Neural crest cell (in vitro differentiated cells): ENCODE measurements at places on chromosomes 6 and 20. TPM values are rescaled to one million over a fixed set of nuclear protein-coding genes. Genes with fewer than 3 reads are reported as not detected.

Gene MAN1A1
- total RNA-seq, result 3.0 and 3.3 TPM in 2 replicates

DNA sequence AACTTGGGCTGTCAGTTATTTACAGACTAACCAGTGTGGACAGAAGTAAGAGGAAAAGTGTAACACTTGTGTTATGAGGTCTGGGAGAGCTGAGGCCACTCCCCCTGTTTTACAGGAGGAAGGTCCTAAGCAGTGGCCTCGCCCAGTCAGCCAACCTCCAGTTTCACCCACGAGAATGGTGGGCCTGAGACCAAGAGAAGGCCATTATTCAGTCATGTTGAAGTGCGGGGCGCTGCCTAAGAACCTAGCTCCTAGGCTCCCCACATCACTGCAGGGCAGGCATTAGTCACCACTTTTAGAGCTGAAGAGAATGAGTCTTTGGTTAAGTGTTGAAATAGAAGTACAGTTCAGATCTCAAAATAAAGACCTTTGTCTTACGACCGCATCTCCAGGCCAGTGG, 27.9 kb downstream of the CDYL start:
- peaks cover 45% of the 10 kb centered on the region for H3K4me1 ChIP-seq
- H3K4me3 ChIP-seq, result no peak overlapping the region
- H3K27ac ChIP-seq, result no peak overlapping the region
- H3K36me3 ChIP-seq, result peaks cover 18% of the 10 kb centered on the region
- H3K27me3 ChIP-seq, result no peaks in the 10 kb centered on the region

Gene SMOC2
- 0.14 and 0.23 TPM in 2 replicates for total RNA-seq

DNA sequence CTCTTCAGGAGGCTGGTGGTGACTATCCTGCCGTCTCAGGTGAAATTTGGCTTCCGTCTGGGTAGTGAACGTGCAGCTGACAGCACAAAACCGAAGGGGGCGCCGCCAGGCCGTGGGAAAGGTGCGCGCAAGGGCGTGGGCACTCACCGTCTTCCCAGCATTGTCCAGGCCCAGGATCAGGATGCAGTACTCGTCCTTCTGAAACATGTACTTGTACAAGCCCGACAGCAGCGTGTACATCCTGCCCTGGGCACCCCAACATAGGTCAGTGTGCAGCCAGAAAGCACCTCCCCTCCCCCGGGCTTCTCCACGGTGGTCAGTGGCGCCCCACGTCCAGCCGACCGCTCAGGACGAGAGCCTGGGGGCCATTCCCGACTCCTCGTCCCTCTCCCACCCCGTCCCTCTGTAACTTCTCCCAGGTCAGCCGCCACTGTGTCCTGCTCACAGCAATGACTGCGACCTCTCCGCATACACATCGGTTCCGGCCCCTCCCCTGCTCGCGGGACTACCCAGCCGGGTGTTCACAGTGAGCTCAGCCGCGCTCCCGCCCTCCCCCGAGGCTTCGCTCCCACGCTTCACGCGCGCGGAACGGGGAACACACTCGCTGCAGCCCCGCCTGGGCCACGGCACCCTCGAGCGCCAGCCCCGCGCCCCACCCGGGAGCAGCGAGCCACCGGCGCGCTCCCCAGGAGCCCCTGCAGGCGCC, 771 bp downstream of the ARFRP1 start:
- H3K4me3 ChIP-seq, result peak overlapping the region; percentile 90
- H3K27me3 ChIP-seq, result no peaks in the 10 kb centered on the region
- peaks cover 21% of the 10 kb centered on the region for H3K4me1 ChIP-seq
- DNase-seq, result no peak
- H3K36me3 ChIP-seq, result peaks cover 13% of the 10 kb centered on the region
- H3K27ac ChIP-seq, result peak overlapping the region; percentile 65

Gene CHRNA4
- total RNA-seq, result 5.4 and 6.3 TPM in 2 replicates

DNA sequence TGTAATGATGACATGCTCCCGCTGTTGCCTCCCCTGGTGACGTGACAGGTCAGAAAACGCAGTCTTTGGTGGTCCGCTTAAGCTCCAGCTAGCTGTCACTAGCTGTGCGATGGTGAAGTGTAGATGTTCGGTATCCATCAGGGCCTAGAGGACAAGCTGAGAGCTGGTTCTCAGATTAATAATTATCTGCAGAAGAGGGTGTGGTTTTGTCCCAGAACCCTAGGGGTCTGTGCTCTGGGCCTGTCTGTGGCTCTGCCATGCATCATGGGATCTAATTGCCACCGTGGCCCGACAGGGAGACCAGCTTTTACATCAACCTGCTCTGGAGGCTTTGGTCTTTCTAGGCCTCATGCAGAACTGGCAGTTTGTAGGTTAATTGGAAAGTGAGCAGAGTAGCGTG, 34.1 kb downstream of the ERMARD start:
- peaks cover 13% of the 10 kb centered on the region for H3K4me1 ChIP-seq
- H3K36me3 ChIP-seq, result peaks cover 10% of the 10 kb centered on the region
- no peak overlapping the region for H3K27ac ChIP-seq
- no peak overlapping the region for H3K4me3 ChIP-seq
- H3K27me3 ChIP-seq, result no peaks in the 10 kb centered on the region

Gene FOXC1
- 1.7 and 1.8 TPM in 2 replicates for total RNA-seq

GRCh38 chr6:167255918-167256553, 35.1 kb upstream of the UNC93A start:
- H3K27me3 ChIP-seq, result no peaks in the 10 kb centered on the region
- no peaks in the 10 kb centered on the region for H3K4me1 ChIP-seq
- H3K4me3 ChIP-seq, result no peak overlapping the region
- peaks cover 11% of the 10 kb centered on the region for H3K36me3 ChIP-seq
- H3K27ac ChIP-seq, result no peak overlapping the region

DNA sequence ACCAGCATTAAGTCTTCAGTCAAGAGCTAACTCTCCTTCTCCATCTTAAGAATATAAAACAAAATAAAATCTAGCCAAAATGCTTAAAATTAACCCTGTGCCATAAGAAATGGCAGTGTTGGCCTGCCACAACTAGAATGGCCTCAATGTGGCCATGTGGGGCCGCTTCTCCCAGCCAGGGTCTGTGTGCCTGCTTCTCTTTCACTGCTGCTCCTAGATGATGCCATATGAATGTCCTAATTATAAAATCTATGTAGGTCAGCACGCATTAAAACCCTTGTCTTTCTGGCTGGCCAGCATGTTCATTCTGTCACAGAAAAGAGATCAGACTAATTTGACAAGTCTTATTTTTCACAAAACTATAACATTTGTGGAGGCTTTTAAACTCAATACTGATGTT, 102.6 kb downstream of the C6orf118 start:
- no peak for DNase-seq
- H3K27me3 ChIP-seq, result no peaks in the 10 kb centered on the region
- peaks cover 3% of the 10 kb centered on the region for H3K36me3 ChIP-seq
- no peak overlapping the region for H3K4me3 ChIP-seq

GRCh38 chr6:133964052-133964451, 11.0 kb downstream of the TBPL1 start:
- H3K27me3 ChIP-seq, result no peaks in the 10 kb centered on the region
- H3K27ac ChIP-seq, result no peak overlapping the region
- peaks cover 20% of the 10 kb centered on the region for H3K4me1 ChIP-seq
- H3K36me3 ChIP-seq, result peaks cover 2% of the 10 kb centered on the region

Gene CLVS2
- total RNA-seq, result 1.2 and 1.3 TPM in 2 replicates

DNA sequence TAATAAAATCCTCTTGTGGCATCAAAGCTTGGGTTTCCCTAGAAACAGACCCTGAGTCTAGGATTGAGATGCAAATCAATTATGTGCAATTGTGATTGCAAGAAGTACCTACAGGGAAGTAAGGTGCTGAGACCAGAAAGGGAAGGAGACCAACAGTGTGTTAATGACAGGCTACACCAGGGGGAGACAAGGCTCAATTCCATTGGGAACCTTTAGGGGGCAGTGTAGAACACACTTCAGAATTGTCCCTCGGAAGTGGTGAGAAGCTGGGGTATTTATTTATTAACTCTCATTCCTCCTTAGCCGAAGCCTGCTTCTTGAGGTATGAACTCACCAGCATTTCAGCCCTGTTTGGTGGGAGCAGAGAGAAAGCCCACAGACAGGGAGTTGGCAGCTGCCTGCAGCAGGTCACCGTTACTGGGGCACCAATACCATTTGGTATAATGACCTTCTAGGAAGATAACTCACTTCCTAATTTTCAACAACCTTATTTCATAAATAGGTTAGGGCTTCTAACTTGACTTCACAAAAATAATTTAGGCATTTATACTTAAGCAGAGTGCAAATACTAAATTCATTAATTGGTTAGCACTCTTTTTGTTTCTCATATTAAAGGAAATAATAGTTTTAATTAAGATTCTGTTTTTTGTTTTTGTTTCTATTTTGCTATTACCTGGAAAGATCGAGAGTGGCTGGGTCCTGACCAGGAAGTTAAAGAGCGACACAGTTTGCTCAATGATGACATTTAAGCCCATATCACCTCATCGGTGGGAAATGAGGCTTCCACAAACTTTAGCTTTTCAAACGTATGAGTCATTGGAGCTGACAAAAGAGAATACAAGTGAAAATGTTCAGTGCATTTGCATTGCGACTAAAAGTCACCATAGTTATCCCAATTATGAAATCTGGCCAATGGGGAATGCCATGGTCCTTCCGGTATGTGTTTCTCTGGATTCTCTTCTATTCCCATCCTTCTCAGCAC, 94.8 kb downstream of the BTBD3 start:
- H3K4me1 ChIP-seq, result peaks cover 12% of the 10 kb centered on the region
- DNase-seq, result peak; percentile 8
- no peaks in the 10 kb centered on the region for H3K27me3 ChIP-seq
- no peak overlapping the region for H3K4me3 ChIP-seq

Gene SLC22A1
- total RNA-seq, result 1.7 and 2.1 TPM in 2 replicates

Gene SIRPB2
- total RNA-seq, result not detected in 2 replicates

DNA sequence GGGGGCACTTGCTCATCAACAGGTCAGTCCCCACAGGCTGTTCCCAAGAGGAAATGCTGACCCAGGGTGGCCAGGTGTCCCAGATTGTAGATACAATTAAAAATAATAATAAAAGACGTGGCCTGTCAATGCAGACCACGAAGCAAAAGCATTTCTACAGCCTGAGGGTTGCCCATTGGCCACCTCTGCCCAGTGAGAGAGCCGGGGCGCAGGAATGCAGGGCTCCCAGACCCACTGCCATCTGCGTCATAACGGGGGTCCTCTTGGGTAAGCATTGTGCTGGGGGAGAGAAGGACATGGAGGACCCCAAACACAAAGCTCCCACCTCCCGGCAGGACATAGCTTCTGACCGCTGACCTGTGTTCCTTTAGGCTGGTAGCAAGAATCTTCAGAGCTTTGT, 22.9 kb upstream of the AFDN start:
- no peak for DNase-seq
- H3K36me3 ChIP-seq, result no peaks in the 10 kb centered on the region
- H3K27ac ChIP-seq, result no peak overlapping the region
- no peak overlapping the region for H3K4me3 ChIP-seq
- peaks cover 6% of the 10 kb centered on the region for H3K4me1 ChIP-seq

Gene GMDS
- 13.2 and 16.1 TPM in 2 replicates for total RNA-seq

DNA sequence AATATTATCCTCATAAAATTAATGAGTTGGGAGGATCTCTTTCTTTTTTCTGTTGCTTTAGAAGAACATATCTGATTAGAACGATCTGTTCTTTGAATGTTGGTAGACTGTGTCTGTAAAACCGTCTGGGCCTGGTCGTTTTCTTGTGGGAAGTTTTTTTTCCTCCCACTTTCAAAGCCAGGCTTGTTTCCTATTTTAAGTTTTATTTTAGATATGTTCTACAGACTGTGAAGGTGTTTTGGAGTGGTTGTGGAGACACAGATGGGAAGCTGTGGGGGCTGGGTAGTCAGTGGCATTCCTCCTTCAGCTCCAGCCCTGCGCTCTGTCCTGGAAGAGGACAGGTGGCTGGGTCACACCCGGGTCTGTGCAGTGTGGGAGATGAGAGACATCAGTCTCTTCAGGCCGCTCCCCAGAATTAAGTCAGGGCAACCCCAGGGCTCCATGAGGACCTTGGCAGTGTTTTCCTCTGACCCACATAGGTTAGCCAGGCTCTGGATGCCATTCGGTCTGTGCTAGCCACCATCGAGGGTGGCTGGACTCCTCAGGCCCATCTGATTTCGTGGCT, 92.0 kb upstream of the SCP2D1 start:
- no peak overlapping the region for H3K4me3 ChIP-seq
- DNase-seq, result no peak
- H3K27ac ChIP-seq, result no peak overlapping the region
- H3K27me3 ChIP-seq, result no peaks in the 10 kb centered on the region
- peaks cover 10% of the 10 kb centered on the region for H3K36me3 ChIP-seq

DNA sequence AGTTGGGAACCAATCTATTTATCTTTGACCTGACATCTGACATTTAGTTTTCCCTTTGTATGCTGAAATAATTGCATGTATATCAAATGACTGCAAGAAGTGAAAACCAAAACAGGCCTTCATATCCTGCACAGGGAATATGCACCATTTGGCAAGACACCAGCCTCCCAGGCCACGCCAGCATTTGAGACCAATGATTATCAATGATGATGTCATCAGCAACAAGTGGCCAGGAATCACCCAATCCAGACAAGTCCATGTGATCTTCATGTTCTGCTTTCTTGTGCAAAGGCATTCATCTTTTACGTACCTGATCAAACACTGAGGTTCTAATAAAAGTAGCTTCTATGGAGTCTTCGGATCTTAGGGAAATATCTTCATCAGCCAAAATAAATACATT, 107.4 kb upstream of the TENT5A start:
- no peak overlapping the region for H3K4me3 ChIP-seq
- DNase-seq, result no peak
- no peak overlapping the region for H3K27ac ChIP-seq
- no peaks in the 10 kb centered on the region for H3K36me3 ChIP-seq
- no peaks in the 10 kb centered on the region for H3K27me3 ChIP-seq

DNA sequence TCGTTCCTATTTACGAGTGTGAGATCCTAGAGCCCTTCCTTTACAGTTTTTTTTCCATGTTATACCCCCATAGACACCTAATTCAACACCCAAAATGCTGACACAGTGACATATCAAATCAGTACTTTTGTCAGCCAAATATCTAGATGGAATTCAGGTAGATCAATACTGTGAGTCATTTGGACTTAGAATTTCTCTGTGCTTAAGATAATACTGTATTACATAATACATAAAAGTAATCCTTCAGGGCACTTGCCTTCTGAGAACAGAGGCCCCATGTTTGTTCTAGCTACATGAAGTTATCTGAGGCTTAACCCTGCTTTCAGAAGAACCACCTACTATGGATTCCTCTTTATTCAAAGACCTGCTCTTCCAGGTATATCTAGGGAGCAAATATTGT, 623.1 kb downstream of the PHF3 start:
- H3K27ac ChIP-seq, result no peak overlapping the region
- H3K27me3 ChIP-seq, result no peaks in the 10 kb centered on the region
- H3K4me1 ChIP-seq, result no peaks in the 10 kb centered on the region
- DNase-seq, result no peak

- H3K27ac ChIP-seq, result no peak overlapping the region
- H3K36me3 ChIP-seq, result no peaks in the 10 kb centered on the region
- no peaks in the 10 kb centered on the region for H3K27me3 ChIP-seq
Observed at GRCh38 chr6:26175428-26176181, 88.4 kb downstream of the HFE start.

Gene SGK2
- total RNA-seq, result 1.0 and 1.6 TPM in 2 replicates

- H3K4me3 ChIP-seq, result no peak overlapping the region
- peaks cover 6% of the 10 kb centered on the region for H3K27me3 ChIP-seq
- no peaks in the 10 kb centered on the region for H3K36me3 ChIP-seq
- no peak overlapping the region for H3K27ac ChIP-seq
- no peak for DNase-seq
- no peaks in the 10 kb centered on the region for H3K4me1 ChIP-seq
Observed at GRCh38 chr6:151723152-151723551, 84.3 kb upstream of the ESR1 start.
